ENCODE measurements at places on chromosomes 12 and 14.

- no peak for DNase-seq
These were observed 123.7 kb downstream of the IGF1 start for GRCh38 chr12:102356690-102357089.

GRCh38 chr14:97824218-97824617 lies 1027.0 kb downstream of the VRK1 start:
- no peak for DNase-seq

- DNase-seq: no peak
These were observed 35.0 kb upstream of the PPM1A start for GRCh38 chr14:60214003-60214402.

- no peak for DNase-seq
These were observed 64.2 kb downstream of the RASSF3 start for GRCh38 chr12:64674367-64674922.

GRCh38 chr14:26377150-26377549 lies 220.7 kb downstream of the NOVA1 start:
- DNase-seq: no peak

- DNase-seq: no peak
These were observed 51.6 kb downstream of the GPHB5 start for GRCh38 chr14:63267171-63267570.

- DNase-seq: no peak
These were observed 212.4 kb upstream of the FAR2 start for GRCh38 chr12:28936711-28937110.

DNA sequence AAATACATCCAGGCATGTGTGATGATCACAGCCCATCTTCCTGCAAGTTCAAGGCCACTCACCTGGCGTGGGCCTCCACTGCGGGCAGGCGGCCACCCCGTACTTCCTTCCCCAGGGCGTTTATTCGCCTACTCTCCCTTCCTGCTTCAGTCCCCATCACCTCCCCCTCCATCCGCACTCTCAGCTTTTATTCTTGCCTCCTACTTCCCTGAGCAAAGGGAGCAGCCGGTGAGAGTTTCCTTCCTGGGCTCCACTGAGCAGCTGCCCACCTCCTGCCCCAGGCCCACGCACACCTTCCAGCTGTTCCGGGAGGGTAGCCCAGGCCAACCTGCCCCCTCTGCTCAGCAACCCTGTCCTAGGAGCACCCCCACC lies 4.1 kb downstream of the CYP46A1 start:
- no peak for DNase-seq

GRCh38 chr12:71135077-71135811 lies 22.6 kb downstream of the TSPAN8 start:
- no peak for DNase-seq

DNA sequence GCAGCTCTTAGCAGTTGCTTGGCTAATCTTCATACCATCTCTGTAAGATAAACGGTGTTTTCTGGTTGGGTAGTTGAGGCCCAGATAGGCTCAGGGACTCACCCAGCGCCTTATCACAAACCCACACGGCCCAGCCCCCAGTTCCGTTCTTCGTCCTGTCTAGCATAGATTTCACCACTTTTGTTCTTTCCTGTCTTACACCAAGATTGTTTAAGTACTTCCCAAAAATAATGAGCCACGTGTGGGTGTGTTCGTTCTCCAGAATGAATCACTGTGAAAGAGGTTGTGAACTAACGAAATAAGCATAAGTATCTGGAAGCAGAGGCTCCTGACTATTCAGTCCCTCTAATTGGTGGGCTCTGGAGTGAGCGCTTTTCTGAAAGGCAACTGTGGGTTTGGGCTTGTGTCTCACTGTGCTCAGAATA lies 21.4 kb downstream of the ACVR1B start:
- DNase-seq: no peak

DNA sequence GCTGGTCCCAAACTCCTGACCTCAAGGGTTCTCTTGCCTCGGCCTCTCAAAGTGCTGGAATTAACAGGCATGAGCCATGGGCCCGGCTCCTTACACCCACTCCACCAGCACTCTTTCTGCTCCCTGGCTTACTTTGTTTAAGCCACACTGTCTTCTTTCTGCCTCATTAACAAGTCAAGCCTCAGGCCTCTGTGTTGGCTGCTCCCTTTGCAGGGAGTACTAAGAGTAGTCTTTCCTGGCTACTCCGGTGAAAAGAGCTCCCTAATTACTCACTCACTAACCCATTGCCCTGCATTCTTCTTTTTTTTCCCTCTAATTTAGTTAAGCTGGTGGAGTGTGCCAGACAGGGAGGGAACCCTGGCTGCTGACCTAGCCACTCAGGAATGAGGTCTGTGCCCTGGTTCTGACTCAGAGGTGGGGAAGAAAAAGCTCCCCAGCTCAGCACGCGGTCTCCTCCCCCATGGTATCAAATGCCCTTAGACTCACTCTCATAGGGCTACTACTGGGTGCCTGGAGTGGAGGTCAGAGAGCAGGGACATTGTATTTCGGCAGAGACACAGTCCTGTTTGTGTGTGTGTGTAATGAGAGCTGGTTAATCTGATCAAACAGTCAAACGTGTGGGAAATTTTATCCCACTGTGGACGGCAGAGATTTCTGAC lies 19.8 kb downstream of the GALNT6 start:
- DNase-seq: peak; percentile 70

DNA sequence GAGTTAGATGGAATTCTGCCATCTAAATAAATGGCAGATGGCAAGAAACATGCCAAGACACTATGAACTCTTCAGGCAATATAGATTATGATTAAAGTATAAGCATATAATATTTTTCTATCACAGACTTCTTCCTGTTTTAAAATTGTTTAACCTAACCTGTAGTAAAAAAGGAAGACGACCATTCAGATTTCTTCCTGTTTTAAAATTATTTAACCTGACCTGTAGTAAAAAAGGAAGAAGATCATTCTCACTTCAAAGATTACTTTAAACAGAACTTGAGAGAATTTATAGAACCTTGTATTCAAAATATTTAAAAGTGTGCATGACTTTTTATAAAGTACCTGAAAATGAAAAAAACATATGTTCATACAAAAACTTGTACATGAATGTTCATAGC lies 63.5 kb downstream of the RPS6KA5 start:
- no peak for DNase-seq

- DNase-seq: no peak
These were observed 16.9 kb upstream of the PPP4R4 start for GRCh38 chr14:94157197-94157596.

GRCh38 chr12:125114365-125115141 lies 49.3 kb downstream of the AACS start:
- DNase-seq: no peak

DNA sequence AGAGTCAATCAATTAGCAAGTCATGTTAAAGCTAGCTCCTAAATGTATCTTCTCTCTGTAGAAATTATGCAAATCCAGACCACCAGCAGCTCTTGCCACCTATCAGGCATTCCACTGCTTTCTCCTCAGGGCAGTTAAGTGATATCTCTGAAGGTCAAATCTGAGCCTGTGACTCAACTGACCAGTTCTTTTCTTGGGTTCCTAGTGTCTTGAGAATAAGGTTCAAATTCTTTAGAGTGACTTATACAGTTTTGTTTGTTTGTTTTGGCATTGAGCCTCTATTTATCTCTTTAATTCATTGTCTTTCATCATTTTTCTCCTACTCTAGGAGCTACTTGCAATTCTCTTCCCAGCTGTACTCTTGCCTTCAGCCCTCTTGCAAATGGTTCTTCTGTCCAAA lies 2.5 kb upstream of the LRIG3 start:
- DNase-seq: no peak

DNA sequence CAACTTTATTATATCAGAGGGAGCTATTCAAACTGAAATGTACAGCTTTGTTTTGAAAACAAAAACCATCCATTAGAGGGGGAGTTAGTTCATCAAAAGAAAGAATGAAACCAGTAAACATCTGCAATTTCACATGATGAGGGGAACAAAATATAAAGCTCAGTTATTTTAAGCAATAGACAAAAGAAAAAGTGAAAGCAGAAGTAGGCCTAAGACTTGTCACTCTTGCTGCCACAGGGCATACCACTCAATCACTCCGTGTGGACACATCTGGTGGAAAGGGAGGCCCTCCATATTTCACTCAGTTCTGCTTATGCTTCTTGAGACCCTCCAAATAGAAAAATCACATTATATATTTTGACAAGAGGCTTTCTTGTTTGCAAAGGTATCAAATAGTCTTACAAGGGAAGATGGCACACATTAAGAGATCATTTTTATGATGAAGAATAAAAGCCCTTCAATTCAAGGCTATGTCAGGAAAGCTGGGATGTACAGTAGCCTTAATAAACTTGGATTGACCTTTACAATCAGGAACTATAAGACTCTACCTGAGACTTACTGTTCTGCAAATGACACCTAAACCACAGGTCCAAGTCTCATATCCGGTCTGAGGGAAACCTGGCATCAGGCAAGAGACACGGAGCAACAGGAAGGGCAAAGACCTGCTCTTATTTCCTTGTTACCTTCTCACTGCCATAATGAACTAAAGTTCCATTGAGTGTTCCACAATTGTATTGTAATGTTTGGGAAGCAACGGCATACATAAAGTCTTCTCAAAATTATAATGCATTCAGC lies 222.5 kb upstream of the GRIP1 start:
- no peak for DNase-seq

DNA sequence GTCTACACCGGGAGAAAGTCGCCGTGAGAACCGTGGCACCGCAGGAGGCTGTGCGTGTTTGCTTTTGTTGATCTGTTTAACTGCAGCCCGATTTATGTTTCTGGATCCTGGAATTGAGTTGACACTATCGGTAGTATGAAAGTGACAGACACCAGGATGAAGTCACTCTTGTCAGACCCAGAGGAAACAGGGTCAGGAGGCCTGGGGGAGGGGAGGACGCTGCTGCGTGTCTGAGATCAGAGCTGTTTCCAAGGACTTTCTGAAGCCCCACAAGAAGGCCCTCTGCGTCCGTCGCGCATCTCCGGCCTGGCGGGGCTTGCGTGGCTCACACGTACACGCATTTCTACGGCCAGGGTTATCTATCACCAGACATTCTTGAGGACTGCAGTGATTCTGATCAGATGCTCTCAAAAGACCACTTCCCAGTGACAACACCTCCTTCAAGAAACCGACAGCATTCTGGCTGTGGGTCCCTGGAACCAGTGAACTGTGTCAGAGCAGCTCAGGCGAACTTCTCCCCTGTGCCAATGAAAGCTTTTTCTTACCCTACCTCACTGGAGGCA lies 263.4 kb downstream of the ADGRD1 start:
- no peak for DNase-seq

DNA sequence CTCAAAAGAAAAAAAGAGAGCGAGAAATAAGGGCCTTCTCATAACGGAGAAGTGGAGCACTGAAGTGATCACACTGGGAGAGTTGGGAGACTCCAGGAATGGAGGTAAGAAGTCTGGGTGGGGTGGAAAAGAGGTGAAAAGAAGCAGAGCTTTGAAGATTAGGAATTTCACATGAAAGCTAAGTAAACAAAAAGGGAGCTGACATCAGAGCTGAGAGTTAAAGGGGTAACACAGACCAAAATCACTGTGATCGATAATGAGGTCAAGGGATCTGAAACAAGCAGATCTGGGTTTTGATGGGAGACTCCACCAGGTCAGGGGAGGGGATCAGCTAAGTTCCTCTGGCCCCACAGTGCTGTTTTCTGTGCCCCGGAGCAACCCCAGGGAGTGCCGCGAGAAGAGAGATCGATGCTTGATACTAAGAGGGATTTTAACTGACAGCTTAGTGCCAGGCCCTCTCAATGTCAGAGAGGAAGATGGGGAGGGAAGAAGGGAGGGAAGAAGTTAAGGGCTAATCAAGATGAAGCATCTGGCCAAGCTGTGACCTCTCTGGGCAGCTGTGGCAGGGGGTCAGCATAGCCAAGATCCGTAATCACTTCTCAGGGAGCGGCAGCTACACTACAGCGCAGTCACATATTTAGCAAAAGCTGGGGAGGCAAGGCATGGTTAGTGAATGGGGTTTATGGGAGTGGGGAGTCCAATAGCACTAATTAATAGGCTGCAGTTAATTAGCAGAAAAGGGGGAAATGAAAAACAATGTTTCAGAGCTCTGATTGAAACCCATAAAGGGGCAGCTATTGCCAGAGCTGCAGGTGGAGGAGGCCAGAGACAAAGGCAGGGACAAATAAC lies 8.0 kb downstream of the AQP6 start:
- DNase-seq: no peak

- DNase-seq: no peak
These were observed 88.5 kb upstream of the ANO2 start for GRCh38 chr12:6033546-6033945.

GRCh38 chr12:109163167-109163566 lies 46.8 kb downstream of the ACACB start:
- DNase-seq: no peak

- no peak for DNase-seq
These were observed 10.0 kb upstream of the KLC1 start for GRCh38 chr14:103619057-103619456.

GRCh38 chr12:3272958-3273357 lies 195.8 kb downstream of the TSPAN9 start:
- no peak for DNase-seq

DNA sequence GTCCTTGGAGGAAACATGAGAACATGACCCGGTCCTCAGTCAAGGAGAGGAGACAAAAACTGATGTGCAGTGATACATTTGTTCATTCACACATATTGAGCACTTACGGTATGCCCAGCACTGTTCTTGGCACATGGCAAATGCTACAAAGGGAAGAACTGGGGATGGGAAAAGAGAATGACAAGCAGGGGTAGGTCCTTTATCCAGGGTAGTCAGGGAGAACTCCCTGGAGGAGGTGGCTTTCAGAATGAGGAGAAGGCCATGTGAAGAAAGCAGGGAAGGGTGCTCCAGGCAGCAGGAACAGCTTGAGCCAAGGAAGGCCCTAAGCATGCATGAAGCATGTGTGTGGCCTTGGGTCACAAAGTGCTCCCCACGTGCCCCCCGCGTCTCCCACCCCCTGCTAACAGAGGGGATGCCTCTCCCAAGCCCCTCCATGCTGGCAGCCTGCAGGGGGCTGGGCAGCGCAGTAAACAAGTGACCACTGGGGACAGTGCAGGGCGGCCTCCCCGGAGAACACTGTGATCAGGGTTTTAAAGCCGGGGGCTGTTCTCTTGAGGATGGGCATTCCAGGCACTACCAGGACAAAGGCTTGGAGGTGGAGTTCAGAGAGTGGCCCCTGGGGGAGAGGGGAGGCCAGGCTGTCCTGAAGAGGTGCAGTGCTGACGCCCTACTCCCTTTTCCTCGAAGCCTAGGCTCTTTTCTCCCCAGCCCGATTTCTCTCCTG lies 71.0 kb downstream of the PHETA1 start:
- no peak for DNase-seq

DNA sequence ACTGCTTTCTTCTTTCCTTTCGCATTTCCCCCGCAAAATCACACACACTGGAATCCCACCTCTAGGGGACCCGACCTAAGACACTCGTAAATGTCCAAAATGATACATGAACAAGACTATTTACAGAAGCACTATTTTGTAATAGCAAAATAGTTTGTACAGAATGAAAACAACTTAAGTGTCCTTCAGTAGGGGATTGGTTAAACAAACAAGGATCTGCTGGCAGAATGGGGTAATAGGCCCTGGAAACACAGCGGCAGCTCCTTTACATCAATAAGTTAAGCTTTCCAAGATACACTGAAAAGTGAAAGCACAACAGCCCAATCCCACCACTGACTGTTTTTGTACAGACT lies 48.8 kb downstream of the LTBP2 start:
- DNase-seq: no peak

Measured in femur (tissue), 1 donor.